Activated CD4-positive, alpha-beta memory T cell treated with anti-CD3 and anti-CD28 coated beads for 36 hours (primary cell): ENCODE measurements at places on chromosomes 13 and 19.

GRCh38 chr19:20664901-20665781 lies 3.8 kb upstream of the ZNF626 start:
- no peak for DNase-seq

DNA sequence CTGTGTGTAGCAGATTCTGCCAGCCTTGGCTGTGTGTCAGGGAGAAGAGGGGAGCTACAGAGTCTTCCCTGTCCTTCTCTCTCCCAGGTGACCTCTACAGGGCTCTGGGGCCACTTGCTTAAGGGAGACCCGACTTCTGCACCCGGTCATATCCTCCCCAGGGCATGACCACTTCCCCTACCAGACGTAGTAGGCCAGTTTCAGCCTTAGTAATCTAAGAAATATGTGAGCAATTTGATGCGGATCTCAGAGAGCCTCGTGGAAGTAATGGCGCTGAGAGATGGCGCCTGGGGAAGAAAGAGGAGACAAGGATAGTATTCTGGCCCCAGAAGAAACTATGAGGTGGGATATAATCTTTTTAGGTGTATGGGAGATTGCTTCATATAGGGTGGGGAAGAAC lies 41.9 kb downstream of the NFIX start:
- no peak for DNase-seq

DNA sequence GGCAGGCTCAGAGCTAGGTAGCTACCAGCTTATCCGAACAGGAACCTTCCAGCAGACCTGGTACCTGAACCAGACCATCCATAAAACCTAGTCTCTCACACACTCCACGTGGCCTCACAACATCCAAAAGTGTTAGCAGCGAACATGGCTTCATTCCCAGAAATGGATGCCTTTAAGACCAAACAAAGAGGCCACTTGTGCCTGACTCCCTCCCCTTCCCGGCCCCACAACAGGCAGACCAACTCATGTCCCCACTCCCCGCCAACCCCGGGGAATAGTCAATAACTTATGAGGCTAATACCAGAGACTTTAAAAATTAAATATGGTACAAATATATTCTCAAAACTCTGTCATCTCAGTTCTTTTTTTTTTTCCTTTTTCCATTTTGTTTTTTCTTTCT lies 46.2 kb downstream of the ZNF557 start:
- DNase-seq = no peak

DNA sequence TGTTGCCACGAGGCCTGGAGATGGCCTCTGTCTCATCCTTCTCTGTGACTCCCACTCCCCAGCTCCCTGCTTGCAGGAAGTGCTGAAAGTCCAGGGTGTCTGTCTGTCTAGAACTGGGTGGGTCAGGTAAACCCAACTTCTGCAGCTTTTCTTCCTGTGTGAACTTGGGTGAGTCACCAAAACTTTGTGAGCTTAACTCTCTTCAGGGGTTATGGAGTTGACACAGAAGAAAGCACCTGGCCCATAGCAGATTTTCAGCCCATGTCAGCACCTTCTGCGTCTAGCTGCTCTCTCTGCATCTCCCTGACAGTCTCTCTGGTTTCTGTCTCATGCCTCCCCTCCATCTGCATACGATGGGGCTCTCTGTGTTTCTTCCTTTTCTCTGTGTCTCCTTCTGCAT lies 4.2 kb upstream of the CACNG7 start:
- no peak for DNase-seq

GRCh38 chr13:74675182-74675581 lies 541.0 kb upstream of the KLF12 start:
- DNase-seq = no peak
